T-helper 22 cell (primary cell): ENCODE measurements at places on chromosomes 13 and 19.

DNA sequence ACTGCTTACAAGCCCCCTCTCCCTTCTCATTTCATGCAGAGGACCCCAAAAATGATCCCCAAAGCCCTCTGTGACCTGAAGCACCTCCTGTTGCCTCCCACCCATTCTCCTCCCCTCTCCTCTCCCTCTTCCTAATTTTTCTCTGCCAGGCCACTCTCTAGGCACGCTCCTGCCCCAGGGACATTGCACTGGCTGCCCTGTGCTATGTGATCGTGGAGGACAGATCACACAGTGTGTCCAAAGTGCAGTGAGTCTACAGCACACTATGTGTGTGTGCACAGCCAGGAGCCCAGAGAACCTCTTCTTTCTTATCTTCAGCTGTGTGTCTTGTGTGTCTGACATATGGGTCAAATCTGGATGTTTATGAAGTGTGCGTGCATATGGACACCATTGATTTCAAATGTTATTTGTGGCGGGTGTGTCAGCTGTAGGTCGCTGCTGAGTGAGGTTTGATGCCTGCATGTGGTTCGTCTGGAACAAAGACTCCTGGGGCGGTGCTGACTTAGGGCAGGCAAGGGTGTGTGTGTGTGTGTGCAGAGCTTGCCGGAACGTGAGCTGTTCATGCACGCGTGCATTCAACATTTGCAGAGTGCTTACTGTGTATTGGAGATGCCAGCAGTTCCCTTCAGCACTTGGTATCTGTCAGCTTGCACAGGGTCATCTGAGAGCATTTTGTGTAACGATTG lies 2.1 kb upstream of the KLHL26 start:
- no peak for DNase-seq

- DNase-seq, result no peak
Observed at GRCh38 chr19:709965-710571, 1.3 kb downstream of the PALM start.

DNA sequence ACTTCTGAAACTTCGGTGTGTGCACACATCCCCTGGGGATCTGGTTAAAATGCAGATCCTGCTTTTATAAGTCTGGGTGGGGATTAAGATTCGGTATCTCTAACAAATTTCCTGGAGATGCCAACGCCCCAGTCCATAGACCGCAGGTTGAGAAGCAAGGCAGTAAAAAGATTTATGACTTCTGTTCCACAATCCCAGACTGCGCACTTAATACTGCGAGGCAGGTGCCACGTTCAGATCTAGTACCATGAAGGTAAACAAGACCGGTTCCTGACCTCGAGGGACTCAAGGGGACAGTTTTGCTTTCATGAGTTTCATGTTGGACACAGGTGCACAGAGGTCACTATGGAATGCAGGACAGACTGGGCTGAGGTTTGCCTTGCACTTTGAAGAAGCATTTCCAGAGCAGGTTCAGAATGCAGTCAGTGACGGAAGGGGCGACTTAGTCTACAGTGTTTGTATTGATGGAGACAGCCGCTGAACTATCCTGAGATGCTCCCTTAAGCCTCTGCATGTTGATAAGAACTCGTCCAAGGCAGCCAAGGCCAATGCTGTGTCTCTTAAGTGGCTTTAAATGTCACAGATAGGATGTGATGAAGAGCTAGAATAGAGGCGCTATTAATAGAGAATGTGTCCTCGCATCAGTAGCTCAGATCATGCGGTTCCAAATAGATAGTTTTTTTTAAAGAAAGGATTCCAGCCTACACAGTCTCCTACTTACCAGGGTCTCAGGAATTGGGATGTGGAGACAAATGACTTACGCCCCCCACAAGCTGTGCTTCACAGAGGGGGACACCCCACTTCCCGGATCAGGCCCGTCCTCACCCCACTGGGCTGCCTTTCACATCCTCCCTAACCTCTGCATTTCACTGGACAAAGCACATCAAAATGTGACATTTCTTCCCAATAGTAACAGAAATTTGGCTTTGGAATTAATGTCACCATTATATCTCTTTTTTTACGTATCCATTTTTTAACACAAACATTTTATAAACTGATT lies 97.1 kb upstream of the IRS2 start:
- no peak for DNase-seq

- DNase-seq, result no peak
Observed at GRCh38 chr13:51623473-51623872, 39.2 kb downstream of the WDFY2 start.
